ENCODE measurements at places on chromosomes 12 and 14.

DNA sequence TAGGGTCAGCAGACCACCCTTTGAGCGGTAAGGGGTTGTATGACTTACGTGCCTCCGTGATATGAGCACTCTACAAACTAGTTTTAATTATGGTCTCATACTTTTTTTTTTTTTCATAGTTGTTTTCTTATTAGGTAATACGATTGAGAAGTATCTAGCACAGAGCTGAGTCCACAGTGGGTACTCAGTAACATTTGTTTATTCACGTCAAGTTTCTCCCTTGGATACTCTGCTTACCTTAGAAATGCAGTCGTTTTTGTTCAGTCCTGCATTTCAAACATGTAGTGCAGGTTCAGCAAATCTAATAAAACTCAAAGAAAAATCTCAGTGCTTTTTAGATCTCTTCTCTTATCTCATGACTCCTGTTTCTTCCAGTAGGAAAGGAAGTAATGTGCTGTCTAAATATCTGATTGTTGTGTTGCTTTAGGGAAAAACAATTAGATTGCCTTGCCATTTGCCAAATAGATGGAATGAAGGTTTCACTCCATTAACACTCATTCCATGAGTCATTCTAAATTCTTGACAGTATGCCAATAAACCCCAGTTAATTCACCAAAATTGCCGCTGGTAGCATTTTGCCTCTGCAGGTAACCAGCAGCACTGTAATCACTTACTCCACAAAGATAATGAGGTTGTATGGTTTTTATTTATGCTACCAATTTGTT is 118.9 kb downstream of the PTCSC3 start:
- DNase-seq: no peak

DNA sequence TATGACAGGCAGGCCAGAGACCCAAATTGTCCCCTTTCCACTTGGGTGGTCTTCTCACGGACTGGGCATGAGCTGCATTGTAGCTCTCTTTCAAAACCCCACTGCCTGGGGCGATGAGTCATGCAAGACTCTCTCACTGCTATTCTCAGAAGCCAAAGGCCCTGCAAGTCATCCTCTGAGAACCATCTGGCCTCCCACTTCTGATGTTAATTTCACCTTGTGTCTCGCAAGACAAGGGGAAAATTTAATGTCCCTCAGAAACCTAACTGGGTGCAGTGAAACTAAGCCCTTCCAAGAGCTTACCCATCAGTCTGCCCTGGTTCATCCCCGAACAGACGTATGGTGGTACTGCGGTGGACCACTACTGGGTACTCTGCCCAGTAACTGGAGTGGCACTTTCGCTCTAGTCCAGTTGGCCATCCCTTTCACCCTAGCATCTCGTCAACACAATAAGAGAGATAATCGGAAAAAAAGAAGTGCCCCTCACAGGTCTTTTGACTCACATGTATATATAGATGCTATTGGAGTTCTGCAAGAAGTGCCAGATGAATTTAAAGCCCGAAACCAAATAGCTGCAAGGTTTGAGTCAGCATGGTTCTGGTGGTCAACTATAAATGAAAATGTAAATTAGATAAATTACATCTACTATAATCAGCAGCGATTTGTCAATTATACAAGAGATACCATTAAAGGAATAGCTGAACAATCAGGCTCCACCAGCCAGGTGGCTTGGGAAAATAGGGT is 31.3 kb upstream of the LALBA start:
- no peak for DNase-seq

DNA sequence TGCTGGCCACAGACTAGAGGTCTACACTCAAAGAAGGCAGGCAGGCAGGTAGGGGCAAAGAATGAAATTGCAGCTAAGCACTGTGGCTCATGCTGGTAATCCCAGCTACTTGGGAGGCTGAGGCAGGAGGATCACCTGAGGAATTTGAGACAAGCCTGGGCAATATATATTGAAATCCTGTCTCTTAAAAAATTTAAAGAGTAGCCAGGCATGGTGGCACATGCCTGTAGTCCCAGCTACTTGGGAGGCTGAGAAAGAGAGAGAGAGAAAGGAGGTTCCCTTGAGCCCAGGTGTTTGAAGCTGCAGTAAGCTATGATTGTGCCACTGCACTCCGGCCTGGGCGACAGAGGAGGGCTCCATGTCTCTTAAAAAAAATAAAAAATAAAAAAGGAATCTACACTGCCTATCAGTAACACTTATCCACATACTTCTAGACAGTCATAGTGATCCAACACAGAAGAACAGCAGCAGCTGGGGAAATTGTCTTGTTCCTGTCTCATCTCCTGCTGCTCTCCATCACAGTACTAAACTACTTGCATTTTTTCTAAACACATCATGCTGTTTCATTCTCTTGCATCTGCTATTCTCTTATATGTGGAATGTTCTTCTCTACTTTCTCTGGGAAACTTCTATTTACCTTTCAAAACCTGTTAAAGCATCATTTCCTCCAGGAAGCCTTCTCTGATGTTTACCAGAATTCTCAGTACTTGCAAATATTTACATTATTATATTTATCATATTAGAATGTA is 57.2 kb downstream of the ATF7 start:
- DNase-seq: no peak

GRCh38 chr14:44438221-44438620 is 68.9 kb downstream of the FSCB start:
- no peak for DNase-seq

DNA sequence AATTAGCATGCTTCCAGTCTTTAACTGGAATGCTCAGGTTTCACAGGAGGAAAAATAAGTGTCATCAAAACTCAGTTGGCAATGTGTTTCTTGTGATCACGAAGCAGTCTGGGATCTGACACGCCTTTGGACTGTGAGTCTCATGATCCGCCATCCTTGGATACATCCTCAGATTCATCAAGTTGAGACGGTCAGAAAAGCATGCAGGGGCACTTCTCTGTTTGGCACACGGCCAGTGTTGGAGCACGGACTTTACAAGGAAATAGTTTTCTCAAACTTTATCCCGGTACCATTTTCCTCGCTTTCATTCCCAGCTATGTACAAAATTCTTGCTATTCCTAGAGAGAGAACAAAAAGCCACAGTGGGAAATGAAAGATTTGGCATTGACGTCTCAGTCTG is 88.4 kb upstream of the PARP11 start:
- no peak for DNase-seq
